Frontal cortex (tissue), 4 donors: ENCODE measurements at places on chromosomes 7 and 10. TPM values are rescaled to one million over a fixed set of nuclear protein-coding genes. Genes with fewer than 3 reads are reported as not detected.
A peak's percentile ranks its signal among the peaks of the same experiment; 100 is the strongest.

Gene EBLN1
- not detected for total RNA-seq

Gene TSPAN13
- 148 TPM for total RNA-seq

Gene C10orf67
- total RNA-seq = 0.41 TPM

Gene HPSE2
- total RNA-seq = not detected

Gene ANKRD2
- total RNA-seq = not detected

Gene DOCK4
- total RNA-seq = 70.9 TPM

GRCh38 chr10:124561206-124561605 lies 99.6 kb downstream of the LHPP start:
- no peak for DNase-seq

DNA sequence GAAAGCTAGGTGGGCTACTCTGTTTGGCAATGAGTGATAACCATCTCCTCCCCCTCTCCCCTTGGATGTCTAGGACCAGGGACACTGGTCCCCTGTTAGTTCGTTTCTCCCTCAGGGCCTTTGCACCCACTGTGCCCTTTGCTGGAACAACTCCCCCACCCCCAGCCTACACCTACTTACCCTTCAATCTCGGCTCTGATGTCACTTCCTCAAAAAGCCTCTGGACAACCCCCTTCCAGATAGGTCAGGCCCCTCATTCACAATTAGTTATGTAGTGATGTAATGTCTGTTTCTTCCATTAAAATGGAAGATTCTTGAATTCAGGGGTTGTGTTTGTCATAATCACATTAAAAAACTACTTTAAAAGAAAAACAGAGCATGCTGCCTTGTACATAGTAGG lies 152.9 kb downstream of the SNX10 start:
- no peak for DNase-seq

DNA sequence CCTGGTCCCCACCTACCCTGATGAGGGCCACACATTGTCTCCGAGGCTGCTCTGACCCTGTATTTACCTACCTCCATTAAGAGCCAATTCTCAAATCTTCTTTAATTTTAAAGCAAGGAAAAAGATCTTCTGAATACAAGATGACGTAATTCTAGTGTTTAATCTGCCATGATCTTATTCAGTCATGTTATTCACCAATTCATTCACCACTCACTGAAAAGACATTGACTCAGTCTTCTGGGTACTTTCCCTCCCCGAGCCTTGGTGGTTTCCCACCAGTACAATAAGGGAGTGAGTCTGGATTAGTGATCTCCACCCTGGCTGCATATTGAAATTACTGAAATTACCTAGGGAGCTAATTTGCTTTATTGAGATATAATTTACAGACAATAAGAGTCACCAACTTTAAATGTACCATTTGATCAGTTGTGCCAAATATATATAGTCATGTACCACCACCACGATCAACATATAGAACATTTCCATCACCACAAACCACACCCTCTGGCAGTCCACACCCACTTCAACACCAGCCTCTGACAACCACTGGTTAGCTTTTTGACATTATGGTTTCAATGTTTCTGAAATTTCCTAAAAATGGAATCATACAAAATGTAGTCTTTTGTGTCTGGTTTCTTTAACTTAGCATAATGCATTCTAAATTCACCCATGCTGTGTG lies 117.5 kb upstream of the UNC5B start:
- DNase-seq = no peak

GRCh38 chr7:117171106-117171505 lies 151.8 kb downstream of the WNT2 start:
- DNase-seq = no peak

GRCh38 chr10:101694674-101695403 lies at the start of gene FBXW4:
FBXW4 (minus strand) TSS chr10:101695170; CDS start chr10:101695105, 65 bp downstream.
- peak; percentile 69 for DNase-seq

DNA sequence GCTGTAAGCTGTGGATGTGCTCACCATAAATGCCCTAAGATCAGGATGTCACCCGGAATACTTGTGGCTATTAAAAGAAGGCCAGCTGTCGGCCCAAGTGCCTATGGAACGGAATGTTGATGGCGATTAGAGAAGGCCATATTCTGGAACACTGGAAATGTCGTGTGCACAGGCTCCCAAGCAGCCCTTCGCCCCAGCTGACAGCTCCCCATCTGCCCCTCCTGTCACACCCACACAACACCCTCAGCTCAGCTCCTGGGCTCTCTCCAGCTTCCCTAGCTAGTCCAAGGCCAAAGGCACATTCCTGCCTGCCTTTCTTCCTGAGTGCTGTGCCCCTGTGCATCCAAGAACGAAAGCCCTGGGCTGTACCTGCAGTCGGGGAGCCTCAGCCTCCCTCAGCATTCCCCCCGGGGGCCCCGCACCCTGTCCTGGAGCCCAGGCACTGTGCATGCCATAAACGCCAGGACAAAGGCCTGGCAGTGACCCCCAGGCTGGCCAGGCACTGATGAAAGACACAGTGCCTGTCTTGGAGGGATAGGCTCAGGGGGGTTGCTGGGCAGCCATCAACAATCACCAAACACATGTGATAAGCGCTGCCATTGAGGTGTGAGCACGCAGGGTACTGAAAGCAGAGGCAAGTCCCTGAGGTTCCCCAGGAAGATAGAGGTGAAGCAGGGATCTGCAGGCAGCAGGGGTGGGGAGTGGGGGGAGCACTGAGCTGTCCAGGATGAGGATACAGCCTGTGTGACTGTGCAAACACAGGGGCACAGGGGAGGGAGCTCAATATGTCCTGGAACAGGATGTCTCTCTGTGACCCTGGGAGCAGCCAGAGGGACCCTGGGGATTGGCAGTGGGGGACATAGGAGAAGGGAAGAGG lies 3.7 kb upstream of the LDB3 start:
- DNase-seq = no peak

DNA sequence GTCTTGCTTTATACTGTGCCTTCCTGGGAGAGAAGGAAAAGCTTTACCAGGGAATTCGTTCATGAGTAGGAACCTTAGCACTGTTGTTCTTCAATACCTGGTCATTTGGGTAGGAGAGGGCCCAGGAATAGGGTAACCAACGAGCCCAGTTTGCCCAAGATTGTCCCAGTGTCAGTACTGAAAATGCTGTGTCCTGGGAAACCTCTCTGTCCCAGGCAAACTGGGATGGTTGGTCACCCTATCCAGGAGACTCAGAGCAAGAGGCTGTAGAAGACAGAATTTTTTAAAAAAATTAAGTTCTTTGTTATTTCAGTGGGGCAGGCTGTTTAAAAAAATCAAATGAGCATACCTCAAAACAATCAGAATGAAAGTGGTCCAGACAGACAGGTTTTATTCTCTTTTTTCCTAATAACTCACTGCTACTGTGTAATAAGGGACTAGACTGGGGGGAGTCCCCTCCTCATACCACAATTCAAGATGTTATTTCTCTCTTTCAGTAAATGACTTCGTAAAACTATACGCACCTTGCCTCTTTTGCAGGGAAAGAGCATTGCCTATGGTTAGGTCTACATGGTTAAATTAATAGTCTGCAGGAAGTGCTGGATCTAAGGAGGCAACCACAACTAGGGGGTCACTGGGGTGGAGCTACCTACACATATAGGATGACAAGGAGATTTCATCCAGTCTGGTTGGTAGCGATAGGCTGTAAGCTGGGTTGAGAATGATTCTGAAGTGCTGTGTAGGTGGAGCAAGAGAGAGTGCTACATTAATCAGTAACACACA lies 41.1 kb upstream of the FAM133B start:
- DNase-seq = no peak

DNA sequence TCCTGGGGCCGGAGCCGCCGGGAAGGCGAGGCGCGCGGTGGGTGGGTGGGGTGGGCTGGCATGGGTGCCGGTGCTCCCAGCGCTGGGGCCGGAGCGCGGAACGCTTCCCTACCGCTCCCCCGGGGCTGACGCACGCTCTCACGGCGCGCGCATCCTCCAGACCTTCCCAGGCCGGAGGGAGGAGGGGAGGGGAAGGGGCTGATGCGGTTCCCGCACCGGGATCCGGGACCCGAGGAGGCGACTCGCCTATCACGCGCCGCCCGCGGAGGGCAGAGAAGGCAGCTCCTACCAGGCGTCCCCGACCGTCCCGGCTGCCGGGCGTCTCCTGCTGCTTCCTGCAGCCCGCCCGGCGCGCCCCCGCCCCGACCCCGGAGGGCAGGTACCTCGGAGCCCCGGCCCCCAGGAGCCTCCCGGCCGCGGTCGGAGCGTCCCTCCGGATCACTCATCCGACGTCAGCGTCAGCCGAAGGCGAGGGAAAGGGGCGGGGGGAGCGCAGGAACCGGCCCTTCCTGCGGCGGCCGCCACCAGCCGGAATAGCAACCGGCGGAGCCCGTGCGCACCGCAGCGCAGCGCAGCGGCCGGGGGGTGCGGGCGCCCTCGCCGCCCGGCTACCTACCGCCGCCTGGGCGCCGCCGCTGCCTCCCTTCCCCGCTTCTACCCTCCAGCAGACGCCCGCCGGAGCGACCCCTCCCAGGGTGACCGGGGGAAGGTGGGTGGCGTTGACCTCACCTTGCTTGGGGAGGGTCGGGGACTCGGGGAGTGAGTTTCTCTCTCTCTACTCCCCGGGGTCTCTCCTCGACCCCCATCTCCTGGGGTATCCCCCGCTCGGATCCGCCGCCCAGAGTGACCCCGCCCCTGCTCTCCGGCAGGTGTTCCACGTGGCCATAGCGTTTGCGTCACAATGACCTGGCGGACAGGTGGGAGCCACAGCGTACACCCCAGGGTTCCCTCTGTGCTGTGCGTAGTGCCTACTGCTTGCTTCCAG lies at the start of gene ICA1:
TSS of gene ICA1 (minus strand) at position 457 of the 985 bp plus-strand sequence. CDS start 26,241 bp downstream, outside the sequence.
- peak; percentile 50 for DNase-seq

DNA sequence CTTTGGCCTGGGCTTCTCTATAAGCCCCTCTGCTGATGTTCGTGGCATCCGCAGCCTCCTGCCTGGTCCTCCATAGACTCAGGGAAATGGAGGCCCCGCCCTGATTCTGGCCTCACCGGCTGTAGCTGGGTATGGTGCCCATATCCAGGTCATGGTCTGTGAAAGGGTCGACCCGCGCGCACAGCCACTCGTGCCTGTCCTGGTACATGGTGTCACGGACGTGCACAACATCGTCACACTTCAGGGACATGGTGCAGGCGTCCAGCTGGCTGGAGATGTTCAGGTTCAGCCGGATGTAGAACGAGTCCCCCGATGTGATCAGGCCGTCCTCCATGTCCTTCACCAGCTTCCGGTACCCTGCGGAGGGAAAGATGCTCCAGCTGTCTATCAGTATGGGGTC lies 75.1 kb upstream of the GNA12 start:
- DNase-seq = no peak

GRCh38 chr10:95297402-95297801 lies 6.6 kb upstream of the PDLIM1 start:
- no peak for DNase-seq

DNA sequence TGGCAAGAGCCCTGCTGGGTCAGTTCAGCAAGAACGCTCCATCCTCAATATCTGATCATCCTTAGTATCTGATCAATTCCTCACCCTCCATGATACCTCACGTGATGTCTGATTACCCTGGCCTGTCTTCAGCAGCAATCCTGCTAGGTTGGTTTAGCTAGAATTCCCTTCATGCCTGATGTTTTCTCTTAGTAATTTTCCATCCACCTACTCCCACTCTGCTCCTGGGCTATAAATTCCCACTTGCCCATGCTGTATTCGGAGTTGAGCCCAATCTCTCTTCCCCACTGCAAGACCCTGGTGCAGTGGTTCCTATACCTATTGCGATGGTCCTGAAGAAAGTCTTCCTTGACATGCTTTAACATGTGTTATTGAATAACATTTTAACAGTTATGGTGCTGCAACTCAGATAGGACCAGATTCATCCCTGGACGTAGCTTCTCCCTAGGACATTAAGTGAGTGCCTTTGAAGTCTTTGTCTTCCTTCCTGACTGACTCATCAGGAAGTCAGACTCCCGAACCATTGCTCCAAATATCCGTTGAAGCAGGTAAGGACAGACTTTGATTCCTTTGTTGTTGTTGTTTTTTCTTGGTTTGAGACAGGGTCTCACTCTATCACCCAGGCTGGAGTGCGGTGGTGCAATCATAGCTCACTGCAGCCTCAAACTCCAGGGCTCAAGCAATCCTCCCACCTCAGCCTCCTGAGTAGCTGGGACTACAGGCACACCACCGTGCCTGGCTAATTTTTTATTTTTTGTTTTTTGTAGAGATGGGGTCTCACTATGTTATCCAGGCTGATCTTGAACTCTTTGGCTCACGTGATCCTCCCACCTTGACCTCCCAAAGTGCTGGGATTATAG lies 29.4 kb upstream of the CLDN3 start:
- no peak for DNase-seq

GRCh38 chr7:1027242-1028043 lies 16.9 kb upstream of the GPR146 start:
- no peak for DNase-seq

DNA sequence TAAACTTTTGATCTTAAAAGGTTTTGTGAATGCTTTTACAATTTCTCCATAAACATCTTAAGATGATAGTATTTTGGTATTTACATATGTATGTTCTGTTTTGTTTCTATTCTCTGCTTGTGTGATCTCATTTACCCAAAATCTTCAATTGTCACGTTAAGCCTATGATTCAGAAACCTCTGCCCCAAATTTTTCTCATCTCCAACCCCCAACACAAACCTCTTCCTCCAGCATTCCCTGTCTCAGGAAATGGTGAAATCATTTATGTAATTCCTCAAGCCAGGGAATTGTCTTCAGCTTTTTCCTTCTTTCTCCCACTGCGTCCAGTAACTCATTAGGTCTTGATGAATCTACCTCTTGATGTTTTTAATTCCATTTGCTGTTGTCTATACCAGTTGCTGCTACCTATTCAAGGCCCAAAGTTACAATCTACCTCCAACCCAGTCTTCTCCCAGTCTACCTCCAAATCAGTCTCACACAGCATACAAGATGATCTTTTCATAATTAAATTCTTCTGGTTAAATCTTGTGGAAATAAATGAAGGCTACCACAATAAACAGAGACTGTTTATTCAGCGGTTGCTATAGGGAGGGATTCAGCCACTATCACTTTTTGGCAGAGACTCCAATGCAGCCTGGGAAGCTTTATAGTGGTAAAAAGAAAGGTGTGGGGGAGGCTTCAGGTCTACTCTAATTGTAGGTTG lies 5.8 kb downstream of the CFAP69 start:
- no peak for DNase-seq

DNA sequence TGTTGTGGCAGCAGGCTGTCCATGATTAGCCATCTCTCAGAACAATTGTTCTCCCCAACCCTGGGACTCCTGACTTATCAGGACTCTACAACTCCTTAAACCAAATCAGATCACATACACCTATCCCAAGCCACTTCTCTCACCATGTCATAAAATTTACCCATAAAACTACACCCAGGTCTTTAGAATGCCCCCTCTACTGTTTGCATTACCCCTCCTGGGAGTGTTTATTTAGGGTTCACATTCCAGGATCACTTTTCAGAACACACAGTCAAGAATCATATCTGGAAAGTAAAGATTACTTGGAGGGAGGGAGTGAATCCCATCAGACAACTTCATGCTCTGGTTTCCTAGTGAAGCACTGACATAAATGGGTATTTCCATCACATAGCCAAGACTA lies 7.1 kb downstream of the ASAH2 start:
- DNase-seq = no peak
